ENCODE measurements at places on chromosomes 7 and 10.

DNA sequence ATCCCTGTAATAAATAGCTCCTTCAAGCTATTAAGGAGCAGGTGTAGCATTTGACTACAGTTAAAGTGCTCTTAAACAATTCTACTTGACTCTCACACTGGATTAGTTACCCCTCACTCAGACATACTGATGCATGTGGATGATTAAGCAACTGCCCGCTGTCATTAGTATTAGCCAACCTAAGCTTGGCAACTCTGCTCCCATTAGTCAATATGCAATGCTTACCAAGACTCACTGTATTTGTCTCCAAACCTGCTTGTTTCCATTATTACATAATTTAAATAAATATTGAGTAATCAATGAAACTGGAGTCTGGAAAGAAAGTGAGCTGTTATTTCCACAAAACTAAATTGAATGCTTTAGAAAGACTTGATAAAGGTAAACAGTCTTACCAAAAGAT, 144.0 kb upstream of the ASAH2 start:
- DNase-seq = no peak

DNA sequence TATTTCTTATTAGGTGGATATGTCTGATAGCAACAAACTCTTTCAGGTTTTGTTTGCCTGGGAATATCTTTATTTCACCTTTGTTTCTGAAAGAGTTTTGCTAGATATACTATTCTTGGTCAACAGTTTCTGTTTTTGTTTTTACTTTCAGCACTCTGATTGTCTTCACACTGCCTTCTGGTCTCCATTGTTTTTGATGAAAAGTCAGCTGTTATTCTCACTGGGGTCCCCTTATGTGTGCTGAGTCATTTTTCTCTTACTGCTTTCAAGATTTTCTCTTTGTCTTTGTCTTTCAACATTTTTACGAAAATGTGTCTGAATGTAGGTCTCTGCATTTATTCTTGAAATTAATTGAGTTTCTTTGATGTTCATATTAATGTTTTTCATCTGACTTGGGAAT, 15.2 kb upstream of the RASSF4 start:
- no peak for DNase-seq

- DNase-seq = peak; percentile 26
Measured at GRCh38 chr7:133023370-133024071, 58.4 kb downstream of the CHCHD3 start.

DNA sequence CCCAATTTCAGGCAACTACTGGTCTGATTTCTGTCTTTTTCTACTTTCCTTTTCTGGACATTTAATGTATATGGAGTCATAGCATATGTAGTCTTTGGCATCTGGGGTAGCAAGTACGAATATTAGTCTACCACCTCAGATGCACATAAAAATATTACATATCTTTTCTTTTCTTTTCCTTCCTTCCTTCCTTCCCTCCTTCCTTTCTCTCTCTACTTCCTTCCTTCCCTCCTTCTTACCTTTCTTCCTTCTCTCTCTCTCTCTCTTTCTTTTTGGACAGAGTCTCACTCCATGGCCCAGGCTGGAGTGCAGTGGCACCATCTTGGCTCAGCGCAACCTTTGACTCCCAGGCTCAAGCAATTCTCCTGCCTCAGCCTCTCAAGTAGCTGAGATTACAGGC, 4.0 kb upstream of the OPTN start:
- DNase-seq = no peak

DNA sequence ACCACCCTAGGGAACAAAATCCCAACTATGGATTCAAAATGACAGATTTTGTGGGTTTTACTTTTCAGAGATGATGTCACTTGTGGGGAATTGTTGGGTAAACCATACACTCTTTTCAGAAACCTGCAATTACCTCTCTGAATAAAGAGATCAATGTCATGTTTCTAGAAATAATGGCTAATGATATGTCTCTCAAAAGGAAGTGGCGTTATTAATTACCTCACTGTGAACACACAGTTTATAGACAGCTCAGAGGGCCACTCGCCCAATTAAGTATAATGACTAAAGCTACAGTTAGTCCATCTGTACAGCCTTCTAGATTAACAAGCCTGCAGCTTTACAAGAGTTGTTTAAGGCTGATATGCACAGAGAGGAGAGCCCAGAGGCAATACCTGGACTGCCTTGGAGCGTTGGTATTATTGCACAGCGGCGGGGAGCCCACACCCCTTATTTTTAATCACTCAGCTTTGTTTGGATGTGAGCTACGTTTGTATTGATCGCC, 79.5 kb downstream of the RAB11FIP2 start:
- DNase-seq = peak; percentile 91

- DNase-seq = no peak
Measured at GRCh38 chr7:2114052-2114451, 118.7 kb downstream of the MAD1L1 start.

- DNase-seq = no peak
Measured at GRCh38 chr7:108431099-108431498, 25.1 kb downstream of the NRCAM start.

DNA sequence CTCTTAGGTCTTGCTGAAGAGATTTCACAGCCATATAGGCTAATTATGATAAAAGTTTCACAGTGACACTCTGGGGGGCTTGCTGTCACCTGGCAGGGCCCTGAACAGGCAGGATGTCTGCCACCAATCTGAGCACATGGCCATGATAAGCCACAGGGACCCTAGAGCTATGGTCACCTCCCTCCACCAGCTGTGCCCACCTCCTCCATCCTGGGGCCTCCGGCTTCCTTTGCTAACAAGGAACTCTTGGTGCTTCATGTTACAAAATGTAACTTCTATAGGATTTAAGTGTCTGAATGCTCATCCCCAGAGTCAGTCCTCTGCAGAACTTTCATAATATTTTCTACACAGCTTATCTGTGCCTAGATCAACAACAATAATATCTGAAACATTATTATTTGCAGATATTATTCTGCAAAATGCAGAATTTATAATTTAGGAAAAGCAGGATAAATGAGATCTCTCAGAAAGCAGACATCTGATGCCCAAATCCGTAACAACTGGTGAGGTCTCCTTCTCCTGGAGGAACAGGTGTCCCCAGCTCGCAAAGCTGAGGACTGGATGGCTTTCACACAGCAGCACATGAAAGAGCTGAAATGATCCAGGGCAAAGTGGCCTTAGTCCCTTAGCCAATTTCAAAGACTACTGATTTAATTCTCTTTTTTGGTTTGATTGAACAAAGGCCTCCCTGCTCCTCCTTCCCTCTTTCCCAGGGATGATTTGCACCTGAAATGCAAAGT, 287.0 kb upstream of the AOAH start:
- no peak for DNase-seq

- no peak for DNase-seq
Measured at GRCh38 chr7:137086896-137087295, 218.4 kb downstream of the CHRM2 start.

GRCh38 chr7:3895341-3896116, 594.5 kb downstream of the SDK1 start:
- no peak for DNase-seq

GRCh38 chr7:155996718-155997280, 184.5 kb upstream of the SHH start:
- DNase-seq = no peak

- DNase-seq = no peak
Measured at GRCh38 chr7:93238748-93239147, 6.6 kb downstream of the VPS50 start.

- DNase-seq = no peak
Measured at GRCh38 chr7:8146106-8146787, 115.7 kb downstream of the ICA1 start.

GRCh38 chr7:41287559-41288335, 415.1 kb downstream of the INHBA start:
- DNase-seq = no peak

- no peak for DNase-seq
Measured at GRCh38 chr7:25124465-25125136, 459 bp downstream of the CYCS start.

- no peak for DNase-seq
Measured at GRCh38 chr10:32938554-32939061, 19.4 kb downstream of the ITGB1 start.

- DNase-seq = no peak
Measured at GRCh38 chr7:16926283-16926682, 44.5 kb upstream of the AGR3 start.

DNA sequence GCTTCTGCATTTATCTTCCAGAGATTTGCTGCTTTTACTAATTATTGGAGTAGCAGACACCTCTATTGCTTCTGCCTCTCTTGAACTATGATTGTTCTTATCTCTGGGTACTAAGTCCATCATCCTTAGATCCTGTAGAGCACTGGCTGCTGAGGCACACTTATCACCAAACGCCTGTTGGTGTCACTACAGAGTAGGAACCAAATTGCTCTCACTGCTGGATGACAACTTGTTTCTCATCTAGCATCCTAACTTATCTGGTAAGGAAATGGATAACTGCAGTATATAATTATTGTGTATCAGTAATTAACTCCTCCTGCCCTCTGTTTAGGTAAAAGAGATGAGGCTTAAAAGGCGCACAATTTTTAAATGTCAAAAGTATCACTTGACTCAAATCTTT, 1059.4 kb downstream of the NRG3 start:
- no peak for DNase-seq

DNA sequence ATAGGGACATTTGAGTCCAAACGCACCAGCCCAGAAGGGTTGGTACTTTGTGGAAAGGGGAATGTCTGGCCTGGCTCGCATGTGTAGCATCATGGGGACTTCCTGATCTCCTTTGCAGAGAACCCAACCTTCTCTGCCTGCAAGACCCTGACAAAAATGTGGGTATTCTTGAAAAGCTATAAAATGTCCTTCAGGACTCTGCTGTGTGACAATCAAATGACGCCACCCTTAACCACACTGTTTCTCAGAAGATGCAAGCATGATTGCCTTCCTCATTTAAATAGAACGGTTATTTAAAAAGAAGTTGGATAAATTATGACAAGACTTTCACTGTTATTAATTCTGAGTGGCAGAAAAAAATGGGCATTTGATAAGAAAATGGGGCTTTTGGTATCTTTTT, 15.1 kb upstream of the GPR15LG start:
- no peak for DNase-seq

DNA sequence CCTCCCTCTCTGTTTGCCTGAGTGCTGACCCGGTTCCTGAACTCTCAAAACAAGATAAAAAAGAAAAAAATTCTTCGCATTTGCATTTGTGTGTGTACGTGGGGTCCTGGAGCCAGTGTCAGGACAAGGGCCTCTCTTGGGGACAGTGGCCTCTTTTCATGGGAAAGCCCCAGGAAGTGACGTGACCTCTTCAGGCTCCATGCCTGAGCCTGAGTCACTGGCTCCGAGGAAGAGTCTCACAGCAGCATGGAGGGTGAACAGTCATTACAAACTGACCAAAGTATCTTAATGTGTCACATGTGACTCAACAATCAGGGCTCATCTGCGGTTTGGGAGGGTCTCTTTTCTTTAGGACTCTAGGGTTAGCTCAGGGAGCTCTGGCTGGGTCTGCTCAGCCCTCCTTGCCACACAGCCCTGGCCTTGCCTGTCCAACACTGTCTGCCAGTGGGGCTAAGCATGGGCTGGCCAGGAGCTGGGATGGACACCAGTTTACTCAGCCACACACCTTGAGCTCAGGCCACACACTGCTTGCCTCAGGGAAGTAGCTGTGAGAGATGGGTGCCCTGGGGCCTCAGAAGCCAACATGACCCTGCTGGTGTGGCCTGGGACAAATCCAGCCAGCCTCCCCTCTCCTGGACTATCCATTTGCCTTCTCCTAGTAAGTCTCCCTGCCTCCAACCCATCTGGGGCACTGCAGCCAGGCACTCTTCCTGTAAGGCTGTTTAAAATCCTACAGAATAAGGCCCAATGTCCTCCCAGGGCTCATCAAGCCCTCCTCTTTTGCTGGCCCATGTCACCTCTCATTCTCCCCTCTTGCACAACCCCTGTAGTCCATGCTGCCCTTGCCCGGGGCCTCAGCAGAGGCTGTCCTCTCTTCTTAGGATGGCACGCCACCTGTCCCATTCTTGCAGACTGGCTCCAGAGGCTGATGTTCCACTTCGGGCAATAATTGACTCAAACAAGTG, 10.5 kb downstream of the TMEM273 start:
- DNase-seq = no peak

DNA sequence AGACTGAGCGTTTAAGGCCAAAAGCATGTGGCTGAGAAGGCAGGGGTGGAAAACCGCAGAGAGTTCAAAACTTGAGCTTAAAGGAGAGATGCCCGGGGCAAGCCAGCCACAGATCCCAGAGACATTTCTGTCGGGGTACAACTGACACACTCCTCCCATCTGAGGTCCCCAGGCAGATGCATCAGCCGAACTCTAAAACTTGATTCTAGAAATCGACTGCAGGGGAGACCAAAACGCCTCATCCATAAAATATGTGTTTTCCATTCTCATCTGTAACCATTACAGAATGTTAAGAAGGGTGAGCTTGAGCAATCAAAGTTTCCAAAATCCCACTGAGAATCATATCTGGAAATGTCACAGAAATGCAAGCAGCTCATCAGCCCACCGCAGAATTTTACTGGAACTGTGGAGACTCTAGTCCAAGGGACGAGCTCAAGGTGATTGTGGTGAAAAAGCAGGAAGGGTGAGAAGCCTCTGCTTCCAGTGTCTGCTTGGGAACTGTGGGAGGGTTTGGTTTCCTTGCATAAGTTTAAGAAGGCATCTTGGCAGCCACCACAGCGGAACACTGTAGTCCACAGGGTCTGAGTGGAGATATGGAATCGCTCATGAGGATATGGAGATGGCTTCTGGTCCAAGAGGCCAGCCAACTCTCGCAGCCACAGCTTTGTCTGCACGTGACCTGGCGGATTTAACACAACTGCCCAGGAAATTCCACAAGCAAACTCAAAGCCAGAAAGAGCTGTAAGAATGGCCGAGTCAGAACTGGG, 249.2 kb downstream of the SFMBT2 start:
- no peak for DNase-seq

DNA sequence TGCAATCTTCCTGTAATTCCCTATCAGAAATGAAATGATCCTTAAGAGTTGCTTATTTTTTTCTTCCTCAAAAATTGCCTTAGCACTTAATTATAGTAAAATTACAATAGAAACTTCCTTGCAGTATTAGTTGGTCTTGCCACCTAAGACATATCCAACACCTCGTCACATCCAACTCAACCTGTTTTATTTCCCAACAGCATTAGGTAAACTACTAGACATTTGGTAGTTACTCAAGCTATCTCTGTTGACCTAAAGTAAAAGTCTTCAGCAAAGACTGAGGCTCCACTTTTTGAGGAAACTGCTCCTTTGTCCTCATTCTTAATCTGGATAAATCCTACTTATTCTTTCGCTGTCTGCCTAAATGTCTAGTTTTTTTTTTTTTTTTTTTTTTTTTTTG, 20.4 kb downstream of the HIBADH start:
- DNase-seq = no peak

- no peak for DNase-seq
Measured at GRCh38 chr10:61398366-61399129, 54.6 kb downstream of the TMEM26 start.

GRCh38 chr7:37916017-37916672, 472 bp downstream of the SFRP4 start:
- DNase-seq = no peak

- DNase-seq = no peak
Measured at GRCh38 chr7:4245135-4245865, 436.8 kb upstream of the FOXK1 start.
